Fibroblast of skin of left quadriceps (primary cell): ENCODE measurements at places on chromosomes 3 and 15.

- no peak for DNase-seq
These were observed 25.2 kb downstream of the ST8SIA2 start for GRCh38 chr15:92418864-92419263.

GRCh38 chr3:55156851-55157650 is 229.2 kb upstream of the LRTM1 start:
- DNase-seq: no peak

DNA sequence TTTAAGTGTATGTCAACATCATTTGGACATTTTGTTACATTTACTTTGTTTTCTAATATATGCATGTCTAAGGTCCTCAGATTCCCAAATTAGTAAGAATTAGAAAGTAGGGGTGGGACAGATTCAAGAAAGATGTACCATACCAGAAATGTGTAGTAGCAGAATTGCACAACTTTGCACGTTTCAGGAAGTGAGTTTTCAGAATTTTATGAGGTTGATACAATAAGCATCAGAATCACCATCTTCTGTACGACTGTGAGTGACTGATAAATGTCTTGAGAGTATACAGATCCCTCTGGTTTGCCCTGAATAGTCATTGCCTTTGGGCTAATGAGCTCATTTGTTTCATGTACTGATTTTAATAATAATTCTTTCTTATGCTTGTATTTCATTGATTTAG is 9.3 kb downstream of the ARIH2 start:
- DNase-seq: no peak

DNA sequence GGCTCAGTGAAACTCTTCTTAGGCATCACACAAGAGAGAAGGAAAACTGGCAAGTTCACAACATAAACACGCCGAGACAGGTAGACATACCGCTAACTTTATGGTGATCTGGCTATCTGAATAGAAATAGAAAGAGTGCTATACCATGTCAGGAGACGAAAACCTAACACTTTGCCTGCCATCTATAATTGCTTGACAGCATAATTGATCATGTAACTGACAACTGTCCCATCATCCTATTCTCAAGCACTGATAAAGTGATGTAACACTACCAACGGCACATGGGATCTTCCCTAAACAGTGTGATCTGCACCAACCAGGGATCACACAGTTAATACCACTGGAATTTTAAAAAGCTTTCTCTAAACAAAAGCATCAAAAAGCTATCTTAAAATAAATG is 270.9 kb upstream of the NSMCE3 start:
- DNase-seq: no peak

DNA sequence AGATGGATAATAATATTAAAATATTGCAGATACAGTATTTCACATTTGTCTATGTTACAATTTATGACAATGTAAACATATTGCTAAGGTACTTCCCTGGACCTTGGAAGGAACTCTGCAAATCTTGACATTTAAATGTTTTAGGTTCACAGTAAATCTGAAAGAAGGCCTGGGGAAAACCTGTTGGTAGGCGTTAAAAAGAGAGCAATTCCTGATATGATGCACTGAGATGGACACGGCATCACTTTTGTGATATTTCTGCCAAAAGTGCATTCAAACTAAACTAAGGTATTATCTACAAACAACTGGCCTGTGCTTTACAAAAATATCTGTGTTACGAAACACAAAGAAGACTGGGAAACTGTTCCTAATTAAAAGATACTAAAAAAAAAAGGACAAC is 6.1 kb upstream of the TP63 start:
- DNase-seq: no peak

DNA sequence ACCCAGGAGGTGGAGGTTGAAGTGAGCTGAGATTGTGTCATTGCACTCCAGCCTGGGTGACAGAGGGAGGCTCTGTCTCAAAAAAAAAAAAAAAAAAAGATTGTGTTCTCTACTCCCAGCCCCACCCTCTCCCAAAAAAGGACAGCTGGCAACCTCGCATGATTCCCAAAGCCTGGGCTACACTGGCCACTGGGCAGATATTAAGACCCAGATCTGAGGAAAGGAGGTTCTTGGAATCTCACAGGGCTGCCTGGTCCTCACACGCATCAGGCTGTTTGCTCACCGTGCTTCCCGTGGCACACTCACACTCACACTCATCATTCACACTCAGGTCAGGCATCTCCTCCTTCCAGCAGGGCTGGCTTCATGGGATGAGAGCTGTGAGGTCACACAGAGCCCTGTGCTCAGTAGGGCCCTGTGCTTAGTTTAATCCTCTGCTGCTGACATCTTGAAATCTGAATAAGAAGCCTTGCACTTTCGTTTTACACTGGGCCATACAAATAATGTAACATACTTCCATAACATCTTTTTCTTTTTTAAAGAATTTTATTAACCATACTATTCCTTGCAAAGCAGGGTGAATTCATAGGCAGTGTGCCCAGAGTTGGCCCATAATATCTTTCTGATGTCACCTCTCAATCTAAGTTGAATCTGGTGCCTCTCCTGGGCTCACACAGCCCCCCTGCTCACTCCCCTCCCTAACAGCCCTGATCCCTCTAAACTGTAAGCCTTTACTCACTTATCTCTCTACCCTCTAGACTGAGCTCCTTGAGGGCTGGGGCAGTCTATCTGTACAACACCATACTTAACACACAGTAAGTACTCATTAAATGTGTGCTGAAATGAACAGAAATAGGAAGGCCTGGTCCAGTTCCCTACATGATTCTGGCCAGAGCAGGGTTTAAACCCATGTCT is 50.2 kb upstream of the C15orf39 start:
- no peak for DNase-seq

DNA sequence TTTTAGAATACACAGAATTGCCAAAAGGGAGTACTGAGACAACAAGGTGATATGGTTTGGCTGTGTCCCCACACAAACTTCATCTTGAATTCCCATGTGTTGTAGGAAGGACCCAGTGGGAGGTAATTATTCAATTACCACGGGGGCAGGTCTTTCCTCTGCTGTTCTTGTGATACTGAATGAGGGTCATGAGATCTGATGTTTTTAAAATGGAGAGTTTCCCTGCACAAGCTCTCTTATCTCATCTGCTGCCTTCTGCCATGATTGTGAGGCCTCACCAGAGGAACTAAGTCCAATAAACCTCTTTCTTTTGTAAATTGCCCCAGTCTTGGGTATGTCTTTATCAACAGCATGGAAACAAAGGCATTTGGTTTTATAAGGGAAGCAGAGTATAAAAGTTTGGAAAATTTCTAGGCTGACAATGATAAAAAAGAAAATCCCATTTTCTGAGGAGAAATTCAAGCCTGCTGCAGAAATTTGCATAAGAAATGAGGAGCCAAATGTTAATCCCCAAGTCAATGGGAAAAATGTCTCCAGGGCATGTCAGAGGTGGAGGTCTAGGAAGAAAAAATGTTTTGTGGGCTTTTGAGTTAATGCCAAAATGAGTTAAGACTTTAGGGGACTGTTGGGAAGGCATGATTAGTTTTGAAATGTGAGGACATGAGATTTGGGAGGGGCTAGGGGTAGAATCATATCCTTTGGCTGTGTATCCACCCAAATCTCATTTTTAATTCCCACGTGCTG is 130.5 kb upstream of the THRB start:
- DNase-seq: no peak

DNA sequence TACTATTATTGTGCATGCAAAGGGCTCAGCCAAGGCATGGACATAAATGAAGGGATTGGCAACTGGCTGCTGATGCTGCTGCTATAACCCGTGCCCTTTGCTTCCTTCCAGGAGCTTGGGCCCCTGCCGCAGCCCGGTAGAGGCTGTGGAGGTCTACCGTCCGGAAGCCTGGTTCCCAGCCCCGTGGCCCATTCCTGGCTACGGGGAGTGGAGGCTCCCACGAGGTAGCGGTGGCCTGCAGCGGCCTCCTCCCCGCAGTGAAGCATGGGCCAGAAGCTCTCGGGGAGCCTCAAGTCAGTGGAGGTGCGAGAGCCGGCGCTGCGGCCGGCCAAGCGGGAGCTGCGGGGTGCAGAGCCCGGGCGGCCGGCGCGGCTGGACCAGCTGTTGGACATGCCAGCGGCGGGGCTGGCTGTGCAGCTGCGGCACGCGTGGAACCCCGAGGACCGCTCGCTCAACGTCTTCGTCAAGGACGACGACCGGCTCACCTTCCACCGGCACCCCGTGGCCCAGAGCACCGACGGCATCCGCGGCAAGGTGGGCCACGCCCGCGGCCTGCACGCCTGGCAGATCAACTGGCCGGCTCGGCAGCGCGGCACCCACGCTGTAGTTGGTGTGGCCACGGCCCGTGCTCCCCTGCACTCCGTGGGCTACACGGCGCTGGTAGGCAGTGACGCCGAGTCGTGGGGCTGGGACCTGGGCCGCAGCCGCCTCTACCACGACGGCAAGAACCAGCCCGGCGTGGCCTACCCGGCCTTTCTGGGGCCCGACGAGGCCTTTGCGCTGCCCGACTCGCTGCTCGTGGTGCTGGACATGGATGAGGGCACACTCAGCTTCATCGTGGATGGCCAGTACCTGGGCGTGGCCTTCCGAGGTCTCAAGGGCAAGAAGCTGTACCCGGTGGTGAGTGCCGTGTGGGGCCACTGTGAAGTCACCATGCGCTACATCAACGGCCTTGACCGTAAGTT is 15.0 kb downstream of the SPSB4 start:
- DNase-seq: no peak

DNA sequence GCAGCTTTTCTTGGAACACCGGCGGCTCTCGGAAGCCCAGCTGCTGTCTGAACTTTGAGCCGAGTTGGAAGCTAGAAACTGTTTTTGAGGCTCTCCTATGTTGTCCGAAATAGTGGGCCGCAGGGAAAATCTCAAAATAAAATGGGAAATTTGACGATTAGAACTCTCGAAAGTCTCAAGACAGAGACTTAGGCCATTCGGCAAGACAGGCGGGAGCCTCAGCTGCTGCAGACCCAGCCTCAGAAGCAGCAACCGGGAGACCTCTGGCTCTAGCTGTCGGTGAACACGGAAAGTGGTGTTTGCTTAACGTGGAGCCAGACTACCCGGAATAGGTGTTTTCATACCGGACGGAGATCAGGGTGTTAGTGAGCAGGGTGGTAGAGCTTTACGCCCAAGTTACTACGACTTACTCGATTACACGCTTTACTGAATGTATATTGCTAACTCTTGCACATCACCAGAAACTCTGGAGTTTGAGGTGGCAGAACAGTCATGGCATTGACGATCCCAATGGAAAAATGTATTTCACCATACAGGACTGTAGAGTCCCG is 357 bp upstream of the MAN2C1 start:
- no peak for DNase-seq
